Osteoblast (primary cell): ENCODE measurements at places on chromosomes 11 and 22.

DNA sequence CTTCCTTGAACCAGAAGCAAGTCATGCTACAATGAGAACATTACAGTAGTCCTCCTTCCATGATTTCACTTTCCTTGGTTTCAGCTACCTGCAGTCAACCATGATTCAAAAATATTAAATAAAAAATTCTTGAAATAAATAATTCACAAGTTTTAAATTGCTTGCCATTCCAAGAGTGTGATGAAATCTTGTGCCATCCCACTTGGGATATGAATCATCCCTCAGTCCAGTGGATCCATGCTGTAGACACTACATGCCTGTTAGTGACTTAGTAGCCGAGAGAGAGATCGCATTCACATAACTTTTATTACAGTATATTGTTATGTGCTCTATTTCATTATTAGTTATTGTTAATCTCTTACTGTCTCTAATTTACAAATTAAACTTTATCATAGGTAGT is 6.0 kb downstream of the HOATZ start:
- H3K27me3 ChIP-seq, result no peaks in the 10 kb centered on the region
- peak overlapping the region; percentile 31 for H3K27ac ChIP-seq
- no peaks in the 10 kb centered on the region for H3K36me3 ChIP-seq
- H3K4me1 ChIP-seq, result peaks cover 18% of the 10 kb centered on the region

DNA sequence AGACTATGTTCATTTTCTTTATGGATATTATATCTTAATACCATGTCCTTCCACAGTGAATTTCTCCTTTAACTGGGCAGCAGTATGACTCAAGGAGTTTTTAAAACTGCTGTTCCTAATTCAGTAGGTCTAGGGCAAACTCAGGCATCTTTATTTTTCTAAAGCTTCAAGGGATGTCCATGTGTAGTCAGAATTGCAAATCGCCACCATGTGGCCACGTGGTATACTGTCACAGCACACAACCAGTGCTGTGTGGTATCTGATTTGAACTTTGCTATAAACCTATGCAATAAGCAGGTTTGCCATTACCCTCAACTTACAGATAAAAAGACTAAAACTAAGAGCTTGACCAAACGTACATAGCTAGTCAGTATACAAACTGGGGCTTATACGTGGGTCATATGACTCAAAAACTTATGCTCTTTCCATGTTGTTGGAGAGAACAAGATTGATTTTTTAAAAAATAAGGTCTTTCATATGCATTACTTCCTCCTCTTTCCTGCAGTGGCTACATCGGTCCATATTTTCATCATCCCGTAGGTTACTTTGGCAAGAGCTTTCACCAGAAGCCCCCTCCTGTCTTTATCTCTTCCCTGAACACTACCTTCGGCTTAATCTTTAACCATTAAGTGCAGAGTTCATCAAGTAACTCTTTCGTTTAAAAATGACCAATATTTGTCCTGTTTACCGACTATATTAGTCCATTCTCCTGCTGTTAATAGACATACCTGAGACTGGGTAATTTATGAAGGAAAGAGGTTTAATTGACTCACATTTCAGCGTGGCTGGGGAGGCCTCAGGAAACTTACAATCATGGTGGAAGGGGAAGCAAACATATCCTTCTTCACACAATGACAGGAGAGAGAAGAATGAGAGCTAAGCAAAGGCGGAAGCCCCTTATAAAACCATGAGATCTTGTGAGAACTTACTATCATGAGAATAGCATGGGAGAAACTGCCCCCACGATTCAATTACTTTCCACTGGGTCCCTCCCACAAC is 8.0 kb upstream of the HTATIP2 start:
- H3K4me3 ChIP-seq, result no peak overlapping the region
- DNase-seq, result peak; percentile 41
- peaks cover 7% of the 10 kb centered on the region for H3K27me3 ChIP-seq
- H3K4me1 ChIP-seq, result no peaks in the 10 kb centered on the region

DNA sequence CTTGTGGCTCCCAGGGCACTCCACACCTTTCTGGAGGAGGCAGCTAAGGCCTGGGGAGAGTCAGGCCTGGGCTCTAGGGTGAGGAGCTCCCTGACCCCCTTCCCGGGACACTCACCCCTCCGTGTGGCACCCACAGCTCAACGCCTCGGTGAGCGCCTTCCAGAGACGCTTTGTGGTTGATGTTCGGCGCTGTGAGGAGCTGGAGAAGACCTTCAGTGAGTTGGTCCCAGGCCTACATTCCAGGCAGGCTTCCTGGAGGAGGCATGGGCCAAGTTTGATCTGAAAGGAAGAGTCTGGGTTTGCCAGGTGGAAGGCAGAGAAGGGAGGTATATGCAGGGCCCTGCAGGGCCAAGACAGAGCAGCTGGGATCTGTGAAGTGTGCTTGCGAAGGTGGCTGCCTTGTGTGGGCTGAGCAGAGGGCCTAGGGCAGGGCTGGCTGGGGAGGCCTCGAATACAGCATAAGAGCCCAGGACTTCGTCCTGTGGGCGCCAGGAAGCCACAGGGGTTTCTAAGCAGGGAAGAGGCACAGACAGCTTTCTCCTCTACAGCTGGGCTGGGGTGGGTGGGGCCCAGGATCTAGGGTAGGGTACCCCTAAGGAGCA is 2.9 kb downstream of the TCIRG1 start:
- DNase-seq, result peak; percentile 76
- H3K36me3 ChIP-seq, result peaks cover 21% of the 10 kb centered on the region
- H3K27ac ChIP-seq, result no peak overlapping the region
- H3K4me1 ChIP-seq, result peaks cover 21% of the 10 kb centered on the region

- H3K4me1 ChIP-seq, result no peaks in the 10 kb centered on the region
- no peak overlapping the region for H3K27ac ChIP-seq
- H3K27me3 ChIP-seq, result no peaks in the 10 kb centered on the region
- H3K36me3 ChIP-seq, result no peaks in the 10 kb centered on the region
- no peak overlapping the region for H3K4me3 ChIP-seq
These were observed 102.3 kb downstream of the NELL1 start for GRCh38 chr11:20771681-20772080.

- DNase-seq, result no peak
- no peaks in the 10 kb centered on the region for H3K27me3 ChIP-seq
- no peak overlapping the region for H3K27ac ChIP-seq
- H3K36me3 ChIP-seq, result no peaks in the 10 kb centered on the region
- no peak overlapping the region for H3K4me3 ChIP-seq
These were observed 18.2 kb upstream of the GRAMD4 start for GRCh38 chr22:46602025-46602424.

DNA sequence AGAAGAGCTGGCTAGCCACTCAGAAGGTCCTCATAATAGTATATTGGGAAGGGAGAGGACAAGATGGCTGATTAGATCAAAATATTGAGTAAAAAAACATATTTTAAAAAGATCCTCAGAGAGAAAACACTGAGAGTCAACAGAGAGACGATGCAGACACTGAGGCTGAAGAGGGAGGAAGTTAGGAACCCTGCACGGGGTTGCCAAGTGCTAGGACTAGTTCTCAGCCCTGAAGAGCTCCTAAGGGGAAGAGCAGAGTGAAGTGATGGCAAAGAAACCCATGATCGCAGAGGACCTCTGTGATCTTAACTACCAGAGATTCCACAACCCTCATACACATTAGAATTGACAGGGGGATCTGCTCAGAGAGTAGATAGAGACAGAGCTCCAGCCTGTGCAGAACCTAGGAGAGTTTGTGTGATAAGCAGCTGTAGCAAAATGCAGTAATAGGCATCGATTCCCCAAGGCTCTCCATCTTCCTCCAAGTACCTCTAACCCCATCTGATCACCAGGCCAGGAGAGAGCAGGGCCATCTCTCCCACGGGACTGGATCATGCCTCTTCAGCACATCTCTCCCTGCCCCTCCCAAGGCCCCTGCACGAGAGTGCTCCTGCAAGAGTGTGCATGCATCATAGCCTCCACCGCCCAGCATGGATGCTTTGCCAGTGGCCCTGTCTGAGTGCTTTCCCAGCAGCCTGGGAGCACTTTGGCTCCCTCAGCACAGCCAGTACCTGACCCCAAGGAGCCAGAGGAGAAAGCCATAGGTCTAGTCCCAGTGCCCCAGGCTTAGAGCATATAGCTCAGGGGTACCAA is 41.2 kb upstream of the ARL14EP start:
- no peaks in the 10 kb centered on the region for H3K27me3 ChIP-seq
- no peaks in the 10 kb centered on the region for H3K36me3 ChIP-seq
- DNase-seq, result no peak
- H3K27ac ChIP-seq, result no peak overlapping the region
- H3K4me3 ChIP-seq, result no peak overlapping the region

GRCh38 chr11:1486054-1486825 is at the start of gene MOB2:
Gene MOB2, minus strand, starts transcription at chr11:1486779. Its CDS starts 223 bp downstream, at chr11:1486556.
- no peak within 1 kb of the TSS for H3K27ac ChIP-seq
- H3K4me3 ChIP-seq, result no peak within 1 kb of the TSS
- peak; percentile 79 for DNase-seq
- no peaks in the 10 kb centered on the region for H3K27me3 ChIP-seq
- H3K36me3 ChIP-seq, result no peaks in the 10 kb centered on the region

DNA sequence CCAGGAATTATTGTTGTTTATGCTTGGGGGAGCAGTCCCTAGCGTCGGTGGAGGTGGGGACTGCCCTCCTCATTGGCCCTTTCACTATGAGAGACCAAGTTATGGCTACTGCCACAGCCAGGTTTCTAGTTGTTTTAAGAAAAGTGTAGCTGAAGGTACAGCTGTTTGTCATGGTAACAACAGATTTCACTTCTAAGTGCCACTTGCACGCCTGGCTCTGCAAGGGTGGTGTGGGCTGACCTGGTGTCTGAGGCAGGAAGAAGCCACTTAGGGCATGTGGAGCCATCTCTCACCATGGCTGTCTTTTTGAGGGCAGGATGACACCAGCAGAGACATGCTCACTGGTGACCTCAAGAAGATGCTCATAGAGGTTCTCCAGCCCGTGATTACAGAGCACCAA is 46.3 kb upstream of the MPEG1 start:
- H3K27me3 ChIP-seq, result no peaks in the 10 kb centered on the region
- no peaks in the 10 kb centered on the region for H3K36me3 ChIP-seq
- no peak for DNase-seq
- H3K27ac ChIP-seq, result no peak overlapping the region
- no peak overlapping the region for H3K4me3 ChIP-seq

DNA sequence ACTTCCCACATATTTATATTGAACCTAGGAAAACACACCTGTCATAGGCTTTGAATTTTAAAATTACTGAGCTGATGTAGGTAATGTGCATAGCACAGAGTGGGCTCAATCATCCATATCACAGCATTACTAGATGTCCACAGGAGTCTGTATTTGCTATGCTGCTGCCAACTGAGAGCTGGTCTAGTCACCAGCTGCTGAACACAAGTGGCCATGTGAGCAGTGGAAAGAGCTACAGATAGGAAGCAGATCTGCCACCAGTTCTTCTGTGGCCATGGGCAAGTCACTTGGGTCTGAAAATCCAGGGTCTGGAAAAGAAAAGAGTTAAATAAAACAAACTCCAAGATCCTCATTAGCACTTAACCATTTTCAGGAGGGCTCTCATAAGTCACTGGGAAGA is 91.8 kb downstream of the APIP start:
- H3K36me3 ChIP-seq, result no peaks in the 10 kb centered on the region
- no peak for DNase-seq
- H3K27me3 ChIP-seq, result peaks cover 42% of the 10 kb centered on the region

- no peaks in the 10 kb centered on the region for H3K27me3 ChIP-seq
- no peaks in the 10 kb centered on the region for H3K4me1 ChIP-seq
- H3K36me3 ChIP-seq, result no peaks in the 10 kb centered on the region
- no peak overlapping the region for H3K27ac ChIP-seq
These were observed 6.8 kb downstream of the OR4D10 start for GRCh38 chr11:59479906-59480305.
